Fibroblast of skin of right quadriceps (primary cell): ENCODE measurements at places on chromosomes 5 and 9.

DNA sequence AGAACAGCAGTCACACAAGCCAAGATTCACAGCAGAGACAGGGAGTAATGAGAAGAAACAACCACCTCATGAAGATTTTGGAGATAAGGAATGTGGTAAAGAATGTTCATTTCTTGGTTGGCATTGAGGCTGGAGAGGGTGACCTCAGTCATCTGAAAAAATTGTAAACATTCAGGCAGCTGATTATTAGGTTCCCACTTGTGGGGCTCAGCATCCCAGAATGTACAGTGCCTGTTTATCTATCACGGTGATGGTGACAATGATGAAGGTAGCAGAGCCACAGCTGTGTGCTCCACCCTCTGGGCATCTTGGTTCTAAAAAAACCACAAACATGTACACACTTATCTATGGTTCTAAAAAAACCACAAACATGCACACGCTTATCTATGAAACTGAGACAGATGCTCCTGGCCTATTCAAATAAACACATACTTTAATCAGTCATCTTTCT is 143.9 kb upstream of the MOCS2 start:
- DNase-seq: peak; percentile 81

GRCh38 chr5:60248901-60249300 is 355.4 kb upstream of the PDE4D start:
- no peak for DNase-seq

DNA sequence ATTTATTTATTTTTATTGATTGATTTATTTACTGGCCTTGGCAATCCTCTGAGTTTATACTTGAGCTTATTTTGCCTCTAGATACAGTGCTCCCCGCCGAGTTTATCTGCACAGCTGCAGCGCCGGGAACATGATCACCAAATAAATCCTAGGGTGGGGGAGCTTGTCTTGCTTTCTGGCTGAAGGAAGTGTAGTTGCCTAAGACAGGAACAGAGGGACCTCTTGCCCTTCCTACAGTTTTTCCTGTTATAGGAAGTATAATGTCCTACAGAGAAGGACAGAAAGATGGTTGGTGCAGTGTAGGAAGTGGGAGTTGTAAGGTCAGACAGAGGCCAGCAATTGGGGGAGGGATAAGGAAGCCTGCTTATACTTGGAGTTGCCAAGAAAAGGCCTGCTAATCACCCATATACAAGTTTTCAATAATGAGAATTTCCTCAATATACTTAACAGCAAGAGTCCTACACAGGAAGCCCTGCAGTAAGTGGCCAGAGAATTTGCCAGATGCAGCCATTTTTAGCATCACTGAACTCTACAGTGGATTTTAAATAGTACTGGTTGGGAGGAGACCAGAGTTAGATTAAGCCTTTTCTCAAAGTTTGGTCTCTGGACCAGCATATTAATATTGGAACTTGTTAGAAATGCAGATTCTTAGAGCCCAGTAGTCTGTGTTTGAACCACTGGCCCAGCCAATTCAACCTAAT is 7.7 kb downstream of the AOPEP start:
- no peak for DNase-seq

- no peak for DNase-seq
These were observed 24.6 kb downstream of the TRAF1 start for GRCh38 chr9:120901755-120902568.

GRCh38 chr9:15142878-15143534 is 164.0 kb downstream of the TTC39B start:
- peak; percentile 49 for DNase-seq

GRCh38 chr9:35915681-35916294 is 6.5 kb downstream of the SPAAR start:
- no peak for DNase-seq

- no peak for DNase-seq
These were observed 89.8 kb downstream of the NTRK2 start for GRCh38 chr9:84759300-84759750.

GRCh38 chr9:72589667-72590521 is 68.5 kb downstream of the TMC1 start:
- DNase-seq: no peak

DNA sequence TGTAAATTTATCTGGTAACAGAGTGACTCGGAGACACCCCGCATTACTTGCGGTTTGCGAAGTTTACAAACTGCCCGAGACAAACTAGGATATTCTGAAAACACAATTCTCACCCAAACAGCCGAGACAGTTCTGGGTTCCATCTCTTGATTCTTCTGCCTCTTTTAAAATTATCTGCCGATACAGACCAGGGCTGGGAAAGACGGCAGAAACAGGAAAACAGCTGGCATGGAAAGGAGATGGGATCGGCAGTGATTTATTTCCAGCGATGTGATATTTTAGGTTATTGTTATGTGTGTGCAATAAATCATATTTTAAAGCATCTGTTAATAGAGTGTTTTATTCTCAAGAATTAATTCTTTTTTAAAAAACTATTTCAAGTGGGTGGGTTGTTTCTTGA is 93.3 kb upstream of the LMX1B start:
- DNase-seq: no peak

DNA sequence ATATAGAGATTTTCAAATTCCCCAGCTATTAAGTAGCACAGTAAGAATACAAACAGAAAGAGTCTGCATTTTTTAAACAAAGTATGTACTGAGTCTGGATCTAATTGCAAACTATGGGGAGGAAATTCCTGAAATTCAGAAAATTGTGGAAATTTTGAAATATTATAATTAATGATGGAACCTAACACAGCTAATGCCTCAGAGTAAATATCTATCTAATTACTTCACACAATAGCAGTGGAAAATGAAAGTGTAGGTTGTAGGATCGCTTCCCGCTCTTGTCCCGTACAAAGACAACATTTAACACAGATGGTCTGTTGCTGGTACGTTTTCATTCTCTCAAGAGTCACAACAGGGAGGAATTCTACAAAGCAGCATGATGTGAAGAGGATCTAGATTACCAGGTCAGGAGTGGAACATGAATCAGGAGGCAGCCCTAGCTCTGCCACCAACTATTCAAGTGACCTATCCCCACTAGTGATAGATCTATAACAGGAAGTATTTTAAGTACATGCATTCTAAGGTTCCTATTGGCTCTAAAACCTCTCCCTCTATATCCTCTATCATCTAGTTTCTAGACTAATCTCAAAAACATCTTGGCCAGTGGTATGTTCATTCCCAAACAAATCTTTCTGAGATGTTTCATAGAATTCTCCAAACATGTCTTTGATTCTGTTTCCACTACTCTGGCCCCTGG is 58.9 kb upstream of the GRAMD2B start:
- no peak for DNase-seq

GRCh38 chr9:114327749-114328148 is 1.9 kb upstream of the ORM2 start:
- no peak for DNase-seq

DNA sequence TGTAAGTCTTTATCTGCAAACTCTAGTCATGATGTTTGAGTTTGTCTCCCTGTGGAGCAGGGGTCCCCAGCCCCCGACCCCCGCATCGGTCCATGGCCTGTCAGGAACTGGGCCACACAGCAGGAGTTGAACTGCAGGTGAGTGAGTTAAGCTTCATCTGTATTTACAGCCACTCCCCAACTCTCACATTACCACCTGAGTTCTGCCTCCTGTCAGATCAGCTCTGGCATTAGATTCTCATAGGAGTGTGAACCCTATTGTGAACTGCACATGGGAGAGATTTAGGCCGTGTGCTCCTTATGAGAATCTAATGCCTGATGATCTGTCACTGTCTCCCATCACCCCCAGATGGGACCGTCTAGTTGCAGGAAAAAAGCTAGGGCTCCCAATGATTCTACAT is 7.0 kb downstream of the C9orf85 start:
- DNase-seq: no peak

- no peak for DNase-seq
These were observed 137.8 kb downstream of the AGTPBP1 start for GRCh38 chr9:85603936-85604335.

DNA sequence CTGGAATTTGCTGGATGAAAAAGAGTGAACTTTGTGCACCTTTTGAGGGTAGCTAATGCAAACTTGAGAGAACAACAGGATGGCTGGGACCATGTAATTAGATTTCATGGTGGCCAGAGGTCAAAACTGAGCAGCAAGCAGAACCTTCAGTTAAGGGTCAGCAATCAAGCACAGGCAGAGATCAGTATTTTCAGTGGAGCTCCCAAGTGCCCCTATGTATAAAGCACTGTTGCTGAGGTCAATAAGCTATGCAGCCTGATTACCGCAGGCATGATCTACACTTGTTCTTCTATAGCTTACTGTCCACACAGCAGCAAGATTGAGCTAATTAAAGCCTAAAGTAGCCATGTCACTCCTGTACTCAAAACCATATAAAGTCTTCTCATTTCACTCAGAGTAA is 62.1 kb upstream of the TMC1 start:
- no peak for DNase-seq

DNA sequence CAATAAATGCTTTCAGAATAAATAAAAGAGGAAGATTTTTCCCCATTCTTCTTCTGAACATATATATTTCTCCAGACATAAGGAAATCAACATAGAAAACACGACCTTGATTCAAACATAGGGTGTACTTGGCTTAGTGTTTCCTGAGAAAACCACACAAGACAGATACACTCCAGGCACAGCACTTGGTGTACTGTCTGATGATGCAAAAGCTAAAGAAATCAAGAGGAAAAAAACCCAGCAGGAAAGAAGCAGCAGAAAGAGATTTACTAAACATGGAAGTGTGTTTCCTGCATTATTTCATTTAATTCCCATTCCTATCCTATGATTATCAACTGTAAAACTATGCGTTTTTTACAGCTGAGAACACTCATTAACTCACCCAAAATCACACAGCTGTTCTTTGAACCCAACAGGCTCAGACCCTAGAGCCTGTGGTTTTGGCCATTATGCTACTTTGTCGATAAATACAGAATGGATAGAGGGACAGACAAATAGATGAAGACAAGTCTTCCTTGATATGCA is 46.1 kb downstream of the NIPAL4 start:
- DNase-seq: peak; percentile 18

DNA sequence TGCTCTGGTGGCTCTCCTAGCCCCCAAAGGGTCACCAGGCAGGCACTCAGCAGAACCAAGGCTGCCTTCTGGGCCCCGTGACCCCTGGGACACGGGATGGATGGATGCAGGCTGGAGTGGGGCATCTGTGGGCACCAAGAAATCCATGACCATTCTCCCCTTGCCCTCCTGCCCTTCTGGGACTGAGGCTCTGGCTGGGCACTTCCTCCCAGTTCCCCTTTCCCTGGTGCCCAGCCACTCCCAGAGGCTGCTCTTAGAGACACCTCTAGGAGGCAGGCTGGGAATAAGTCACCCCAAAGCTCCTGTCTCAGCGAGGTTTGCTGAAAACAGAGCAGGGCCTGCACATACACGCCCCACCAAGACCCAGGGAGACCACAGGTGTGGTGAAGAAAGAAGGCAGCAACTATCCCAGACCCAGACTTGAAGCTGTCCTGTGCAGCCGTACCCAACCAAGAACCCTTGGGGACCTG is 943 bp downstream of the STING1 start:
- DNase-seq: no peak

DNA sequence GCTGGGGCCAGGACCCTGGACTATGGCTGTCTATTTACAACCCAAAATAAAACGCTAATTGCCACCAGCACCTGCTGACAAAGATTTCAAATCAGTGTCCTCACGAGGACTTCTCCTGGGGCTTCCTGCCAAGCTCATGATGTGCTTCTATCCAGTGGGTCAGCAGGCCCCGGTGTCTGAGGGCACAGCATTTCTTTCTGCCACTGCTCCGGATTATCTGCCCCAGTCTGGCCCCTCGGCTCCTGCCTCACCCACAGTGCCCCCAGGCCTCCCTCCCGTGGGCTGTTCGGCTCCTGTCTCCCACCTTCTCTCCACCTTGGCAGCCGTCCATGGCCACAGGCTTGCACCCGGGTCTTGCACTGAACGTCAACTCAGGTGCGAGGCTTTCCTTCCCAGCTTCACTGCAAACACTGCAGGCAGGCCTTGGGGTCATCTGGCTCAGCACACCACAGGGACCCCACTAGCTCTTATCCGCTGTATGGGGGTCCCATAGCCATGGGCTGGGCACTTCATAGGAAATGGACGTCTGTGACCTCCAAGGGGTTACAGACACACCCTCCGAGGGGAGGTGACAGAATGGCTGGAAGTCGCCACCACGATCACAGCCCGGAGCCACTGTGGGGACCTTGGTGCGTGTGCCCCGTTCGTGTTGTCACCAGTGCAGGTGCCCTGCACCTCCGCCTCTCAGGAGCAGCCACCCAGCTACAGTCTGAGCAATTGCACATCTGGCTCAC is 43.8 kb upstream of the FCN1 start:
- DNase-seq: no peak

- no peak for DNase-seq
These were observed 312.0 kb downstream of the CHSY3 start for GRCh38 chr5:130216286-130216685.

DNA sequence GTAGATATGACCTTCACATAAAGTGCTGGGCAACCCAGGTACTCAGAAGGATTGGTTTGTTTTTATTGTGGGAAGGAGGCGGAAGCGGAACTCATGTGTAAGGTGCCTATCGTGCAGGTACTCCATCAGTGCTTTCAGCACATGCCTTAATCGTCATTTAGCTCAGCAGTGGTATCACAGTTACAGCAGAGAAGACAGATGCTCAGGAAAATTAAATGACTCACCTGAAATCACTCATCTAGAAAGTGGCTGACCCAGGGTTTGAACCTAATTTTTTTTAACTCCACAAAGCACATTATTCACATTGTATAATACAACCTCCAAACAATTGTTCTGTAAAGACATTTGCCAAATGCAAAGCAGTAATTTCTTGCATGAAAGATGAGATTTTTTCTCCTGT is 2.2 kb downstream of the C5orf46 start:
- DNase-seq: no peak

DNA sequence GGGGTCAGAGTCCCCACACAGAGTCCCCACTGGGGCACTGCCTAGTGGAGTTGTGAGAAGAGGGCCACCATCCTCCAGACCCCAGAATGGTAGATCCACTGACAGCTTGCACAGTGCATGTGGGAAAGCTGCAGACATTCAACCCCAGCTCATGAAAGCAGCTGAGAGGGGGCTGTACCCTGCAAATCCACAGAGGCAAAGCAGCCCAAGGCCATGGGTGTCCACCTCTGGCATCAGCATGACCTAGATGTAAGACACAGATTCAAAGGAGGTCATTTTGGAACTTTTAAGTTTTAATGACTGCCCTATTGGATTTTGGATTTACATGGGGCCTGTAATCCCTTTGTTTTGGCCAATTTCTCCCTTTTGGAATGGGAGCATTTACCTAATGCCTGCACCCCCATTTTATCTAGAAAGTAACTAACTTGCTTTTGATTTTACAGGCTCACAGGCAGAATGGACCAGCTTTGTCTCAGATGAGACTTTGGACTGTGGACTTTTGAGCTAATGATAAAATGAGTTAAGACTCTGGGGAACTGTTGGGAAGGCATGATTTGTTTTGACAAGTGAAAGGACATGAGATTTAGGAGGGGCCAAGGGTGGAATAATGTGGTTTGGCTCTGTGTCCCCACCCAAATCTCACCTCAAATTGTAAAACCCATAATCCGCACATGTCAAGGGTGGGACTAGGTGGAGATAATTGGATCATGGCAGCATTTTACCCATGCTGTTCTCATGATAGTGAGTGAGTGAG is 56.3 kb upstream of the ITGA1 start:
- no peak for DNase-seq

GRCh38 chr5:150765799-150766169 is 7.0 kb upstream of the DCTN4 start:
- DNase-seq: no peak
